Esophagus muscularis mucosa (tissue), 4 donors: ENCODE measurements at places on chromosomes 16 and 17. TPM values are rescaled to one million over a fixed set of nuclear protein-coding genes. Genes with fewer than 3 reads are reported as not detected.
A peak's percentile ranks its signal among the peaks of the same experiment; 100 is the strongest.

ADAMTS18 gene
- total RNA-seq, result not detected

NETO2 gene
- total RNA-seq, result 0.83 TPM

- H3K27ac ChIP-seq, result no peak overlapping the region
- no peaks in the 10 kb centered on the region for H3K4me1 ChIP-seq
- H3K27me3 ChIP-seq, result no peaks in the 10 kb centered on the region
- H3K36me3 ChIP-seq, result no peaks in the 10 kb centered on the region
- peak; percentile 74 for DNase-seq
Observed at GRCh38 chr17:5128905-5129535, 13.2 kb downstream of the USP6 start.

SLC35G6 gene
- total RNA-seq, result not detected

- H3K27me3 ChIP-seq, result no peaks in the 10 kb centered on the region
- no peak for DNase-seq
- no peaks in the 10 kb centered on the region for H3K36me3 ChIP-seq
- H3K4me1 ChIP-seq, result no peaks in the 10 kb centered on the region
Observed at GRCh38 chr17:45834471-45835396, 9.9 kb upstream of the SPPL2C start.

MYO15A gene
- total RNA-seq, result 0.98 TPM

KRT28 gene
- not detected for total RNA-seq

ZNF319 gene
- 17.8 TPM for total RNA-seq

- peaks cover 40% of the 10 kb centered on the region for H3K27me3 ChIP-seq
- no peak overlapping the region for H3K4me3 ChIP-seq
- H3K27ac ChIP-seq, result peak overlapping the region; percentile 38
- DNase-seq, result no peak
Observed at GRCh38 chr17:82385559-82386254, 14.1 kb downstream of the UTS2R start.

- no peaks in the 10 kb centered on the region for H3K27me3 ChIP-seq
- H3K4me1 ChIP-seq, result peaks cover 68% of the 10 kb centered on the region
- H3K4me3 ChIP-seq, result no peak overlapping the region
- no peak for DNase-seq
Observed at GRCh38 chr17:79029327-79030009, 5.5 kb downstream of the C1QTNF1 start.

SPHK1 gene
- 16.7 TPM for total RNA-seq

DNA sequence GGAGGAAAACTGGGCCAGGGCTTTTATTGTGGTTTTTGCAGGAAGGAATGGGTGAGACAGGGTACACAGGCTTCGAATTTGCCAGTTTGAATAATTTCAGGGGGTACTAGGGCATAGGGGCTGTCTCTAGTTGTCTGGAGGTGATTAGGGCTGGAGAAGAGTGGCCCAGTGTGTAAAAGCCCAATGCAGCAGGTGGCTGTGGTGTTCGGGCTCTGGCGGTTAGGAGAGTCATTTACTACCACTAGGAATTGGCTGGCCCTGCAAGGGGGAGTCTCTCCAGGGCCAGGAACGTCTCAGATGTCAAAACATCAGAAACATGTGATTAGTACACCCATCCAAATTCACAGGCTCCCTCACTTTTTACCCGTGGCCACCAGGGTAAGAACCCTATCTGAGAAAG lies 50.3 kb downstream of the GINS3 start:
- no peaks in the 10 kb centered on the region for H3K36me3 ChIP-seq
- no peaks in the 10 kb centered on the region for H3K4me1 ChIP-seq
- no peak overlapping the region for H3K4me3 ChIP-seq
- no peak overlapping the region for H3K27ac ChIP-seq
- no peak for DNase-seq
